ENCODE measurements at places on chromosomes 2 and 18.

DNA sequence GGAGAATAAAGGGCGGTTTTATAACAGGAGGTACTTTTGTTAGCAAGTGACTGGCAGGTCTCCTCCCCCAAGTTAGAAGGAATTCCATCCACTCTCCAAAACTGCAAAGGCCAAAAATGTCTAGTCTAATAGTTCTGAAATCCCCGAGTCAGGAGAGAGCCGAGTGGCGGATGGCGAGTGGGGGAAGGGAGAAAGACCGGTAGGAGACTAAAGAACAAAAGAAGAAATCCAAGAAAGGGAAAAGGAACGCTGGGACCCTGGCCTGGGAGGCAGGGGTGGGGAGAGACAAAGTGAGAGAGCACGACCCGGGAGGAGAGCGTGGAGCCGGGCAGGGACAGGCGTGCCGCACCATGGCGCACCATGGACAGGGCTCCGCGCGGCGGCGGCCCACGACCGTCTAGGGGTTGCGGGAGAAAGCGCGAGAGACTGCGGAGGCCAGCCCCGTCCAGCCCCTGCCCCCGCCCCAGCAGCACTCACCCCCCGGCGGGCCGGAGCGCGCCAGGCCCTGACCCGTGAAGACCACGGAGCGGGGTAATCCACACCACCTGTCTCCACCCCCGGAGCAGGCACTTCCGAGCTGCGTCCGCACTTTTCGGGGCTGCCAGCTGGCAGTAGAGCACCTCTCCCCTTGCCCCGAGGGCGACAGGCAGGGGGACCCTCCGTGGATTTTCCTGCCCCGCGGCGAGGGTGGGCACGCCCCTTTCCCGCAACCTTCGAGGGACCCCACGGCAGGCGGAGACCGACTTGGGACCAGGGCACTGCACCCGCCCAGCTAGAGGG lies 1.6 kb downstream of the CDH2 start:
- DNase-seq, result no peak

DNA sequence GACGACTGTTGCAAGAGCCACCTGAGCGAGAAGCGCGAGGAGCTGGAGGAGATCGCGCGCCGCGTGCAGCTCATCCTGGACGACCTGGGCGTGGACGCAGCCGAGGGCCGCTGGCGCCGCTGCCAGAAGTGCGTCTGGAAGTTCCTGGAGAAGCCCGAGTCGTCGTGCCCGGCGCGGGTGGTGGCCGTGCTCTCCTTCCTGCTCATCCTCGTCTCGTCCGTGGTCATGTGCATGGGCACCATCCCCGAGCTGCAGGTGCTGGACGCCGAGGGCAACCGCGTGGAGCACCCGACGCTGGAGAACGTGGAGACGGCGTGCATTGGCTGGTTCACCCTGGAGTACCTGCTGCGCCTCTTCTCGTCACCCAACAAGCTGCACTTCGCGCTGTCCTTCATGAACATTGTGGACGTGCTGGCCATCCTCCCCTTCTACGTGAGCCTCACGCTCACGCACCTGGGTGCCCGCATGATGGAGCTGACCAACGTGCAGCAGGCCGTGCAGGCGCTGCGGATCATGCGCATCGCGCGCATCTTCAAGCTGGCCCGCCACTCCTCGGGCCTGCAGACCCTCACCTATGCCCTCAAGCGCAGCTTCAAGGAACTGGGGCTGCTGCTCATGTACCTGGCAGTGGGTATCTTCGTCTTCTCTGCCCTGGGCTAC lies 1.2 kb downstream of the KCNF1 start:
- no peak for DNase-seq

- DNase-seq, result no peak
Measured at GRCh38 chr2:68767031-68767961, 32.7 kb downstream of the ARHGAP25 start.

- no peak for DNase-seq
Measured at GRCh38 chr2:74944987-74945787, 13.3 kb upstream of the POLE4 start.

DNA sequence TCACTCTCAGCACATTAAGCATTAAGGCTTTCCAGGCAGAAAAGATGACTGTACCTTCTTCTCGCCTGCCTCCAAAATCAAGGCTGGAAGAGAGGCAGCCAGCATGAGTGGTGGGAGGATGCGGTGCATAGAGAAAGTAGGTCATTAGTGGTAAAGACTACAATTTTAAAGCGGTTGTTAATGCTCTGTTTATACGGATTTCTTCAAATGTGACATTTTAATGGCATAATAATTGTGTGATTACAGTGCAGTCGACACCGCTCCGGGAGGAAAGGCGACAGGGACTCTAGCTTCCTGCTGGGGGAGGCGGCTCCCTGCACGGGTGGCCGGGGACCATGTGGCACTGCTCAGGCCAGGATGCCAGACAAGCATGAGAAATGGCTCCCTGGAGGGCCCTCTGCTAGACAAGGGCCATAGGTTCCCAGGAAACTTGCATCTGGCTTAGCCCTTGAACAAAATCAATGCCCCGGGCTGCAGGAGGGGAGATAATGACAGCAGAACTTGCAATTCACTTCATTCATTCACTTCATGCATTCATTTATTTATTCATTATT lies 129.6 kb downstream of the GALNT14 start:
- no peak for DNase-seq

GRCh38 chr2:199861132-199861774 lies 10.3 kb upstream of the FTCDNL1 start:
- DNase-seq, result no peak

GRCh38 chr2:38057651-38058410 lies 18.1 kb downstream of the CYP1B1 start:
- DNase-seq, result no peak

DNA sequence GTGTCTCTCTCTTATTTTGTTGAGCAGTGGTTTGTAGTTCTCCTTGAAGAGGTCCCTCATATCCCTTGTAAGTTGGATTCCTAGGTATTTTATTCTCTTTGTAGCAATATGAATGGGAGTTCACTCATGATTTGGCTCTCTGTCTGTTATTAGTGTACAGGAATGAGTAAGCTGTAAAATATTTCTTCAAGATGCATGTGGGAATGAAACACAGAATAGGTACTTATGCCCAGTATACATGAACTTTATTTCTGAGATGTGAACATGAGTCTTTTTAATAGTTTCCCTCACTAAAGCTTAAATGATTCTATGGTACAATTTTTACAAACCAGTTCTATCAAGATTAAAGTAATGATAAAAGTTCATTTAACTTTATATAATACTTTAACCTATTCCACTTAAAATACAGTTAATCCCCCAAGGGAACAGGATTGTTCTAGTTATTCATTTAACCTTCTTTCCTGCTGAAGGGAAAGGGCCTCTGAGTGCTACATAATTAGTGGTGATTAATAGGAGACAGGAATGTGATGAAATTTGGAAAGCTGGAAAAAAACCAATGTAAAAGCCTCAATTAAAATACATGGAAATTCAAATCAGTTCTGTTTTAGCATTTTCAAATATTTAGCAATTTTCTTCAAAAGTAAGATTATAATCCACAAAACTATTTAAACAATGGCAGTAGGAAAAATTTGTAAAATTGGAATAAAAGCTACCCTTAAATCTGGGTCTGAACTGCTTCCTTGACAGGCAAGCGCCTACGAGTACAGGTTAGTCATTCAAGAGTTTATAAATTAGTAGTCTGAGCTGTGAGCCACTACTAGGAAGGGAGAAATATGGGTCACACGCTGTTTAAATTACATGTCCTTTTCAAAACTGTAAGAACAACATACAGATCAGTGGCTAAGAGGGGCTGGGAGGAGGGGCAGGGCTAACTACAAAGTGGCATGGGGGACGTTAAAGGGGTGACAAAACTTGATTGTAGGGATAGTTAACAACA lies 28.9 kb downstream of the SPIRE1 start:
- DNase-seq, result no peak

DNA sequence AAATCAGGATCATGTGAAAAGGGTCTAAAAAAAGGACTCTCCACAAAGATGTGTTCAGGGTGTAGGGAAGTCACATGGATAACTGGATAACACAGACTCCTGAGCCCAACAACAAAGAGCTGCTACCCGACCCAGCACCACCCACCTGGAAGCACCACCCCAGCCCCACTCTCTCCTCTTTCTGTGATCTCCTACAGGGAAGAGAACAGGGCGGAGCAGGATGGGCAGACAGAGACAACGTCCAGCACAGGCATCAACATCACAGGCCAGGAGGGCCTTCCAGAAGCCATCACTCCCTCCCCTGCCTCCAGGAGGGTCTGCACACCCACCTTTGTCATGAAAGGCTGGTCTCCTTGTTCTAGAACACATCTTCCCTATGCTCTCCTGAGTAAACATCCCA lies 1.3 kb upstream of the CIB4 start:
- no peak for DNase-seq

- no peak for DNase-seq
Measured at GRCh38 chr2:128578406-128579390, 260.0 kb upstream of the HS6ST1 start.

- no peak for DNase-seq
Measured at GRCh38 chr2:138716183-138716582, 64.0 kb downstream of the NXPH2 start.

GRCh38 chr2:62794791-62795190 lies 89.3 kb downstream of the EHBP1 start:
- no peak for DNase-seq

DNA sequence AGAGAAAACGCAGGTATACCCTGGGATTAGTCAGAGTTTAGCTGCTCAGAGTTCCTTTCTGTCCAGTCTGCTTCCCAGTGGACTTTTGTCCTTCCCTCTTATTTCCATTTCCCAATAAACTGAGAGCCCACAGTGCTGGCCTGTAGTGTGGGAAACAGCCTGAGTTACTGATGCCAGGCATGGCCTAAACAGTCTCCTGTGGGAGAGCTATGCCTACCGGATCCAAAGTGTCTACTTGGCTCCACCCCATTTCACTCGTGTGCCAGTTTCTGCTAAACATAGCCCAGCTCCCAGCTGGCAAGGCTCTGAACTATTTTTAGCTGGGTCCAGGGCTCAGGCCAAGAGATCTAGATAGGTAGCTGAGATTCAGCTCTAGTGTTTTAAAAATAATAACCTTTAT lies 15.6 kb upstream of the PPP1CB start:
- DNase-seq, result no peak

DNA sequence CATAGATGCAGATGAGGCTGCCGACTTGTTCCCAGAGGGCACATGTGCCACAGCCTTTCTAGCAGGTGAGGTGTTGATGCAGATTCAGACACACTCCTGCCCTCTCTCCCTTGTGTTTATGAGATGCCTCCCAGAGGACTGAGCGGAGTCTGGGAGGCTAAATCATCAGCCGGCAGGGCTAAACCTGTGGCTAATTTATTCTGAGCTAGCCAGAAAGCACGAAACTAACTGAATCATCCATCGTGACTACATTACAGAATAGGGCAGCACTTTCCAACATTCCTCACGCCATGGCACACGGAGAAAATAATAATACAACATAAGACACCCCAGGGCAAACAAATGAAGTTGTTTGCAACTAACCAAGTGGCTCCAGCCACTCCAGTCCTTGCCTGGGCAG lies 101.7 kb upstream of the FZD7 start:
- DNase-seq, result no peak

GRCh38 chr2:162118166-162119031 lies 33.6 kb downstream of the GCG start:
- no peak for DNase-seq

DNA sequence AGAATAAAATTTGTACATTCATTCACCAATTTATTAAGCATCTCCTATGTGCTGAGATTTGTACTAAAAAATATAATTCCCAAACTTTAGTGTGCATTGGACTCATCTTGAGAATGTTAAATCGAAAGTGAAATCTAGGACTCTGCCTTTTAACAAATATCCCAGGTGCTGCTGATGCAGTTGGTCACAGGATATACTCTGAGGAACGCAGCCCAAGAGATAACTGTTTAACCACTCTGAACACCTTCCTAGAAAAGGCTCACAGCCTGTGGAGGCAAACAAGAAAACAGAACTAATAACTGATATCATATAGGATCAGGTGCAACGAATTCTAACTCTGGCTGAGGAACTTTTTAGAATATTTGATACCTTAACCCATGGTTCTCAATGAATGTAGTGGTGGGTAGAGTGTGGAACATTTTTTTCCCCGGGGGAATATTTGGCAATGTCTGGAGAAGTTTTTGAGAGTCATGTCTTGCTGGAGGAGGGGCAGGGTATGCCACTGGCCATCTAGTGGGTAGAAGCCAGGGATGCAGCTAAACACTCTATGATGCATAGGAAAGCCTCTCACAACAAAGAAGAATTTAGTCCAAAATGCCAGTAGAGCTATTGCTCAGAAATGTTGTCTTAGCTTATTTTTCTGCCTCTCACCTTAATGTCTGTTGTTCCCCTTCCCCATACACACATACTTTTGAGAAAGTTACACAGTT lies 96.5 kb downstream of the EHBP1 start:
- no peak for DNase-seq

DNA sequence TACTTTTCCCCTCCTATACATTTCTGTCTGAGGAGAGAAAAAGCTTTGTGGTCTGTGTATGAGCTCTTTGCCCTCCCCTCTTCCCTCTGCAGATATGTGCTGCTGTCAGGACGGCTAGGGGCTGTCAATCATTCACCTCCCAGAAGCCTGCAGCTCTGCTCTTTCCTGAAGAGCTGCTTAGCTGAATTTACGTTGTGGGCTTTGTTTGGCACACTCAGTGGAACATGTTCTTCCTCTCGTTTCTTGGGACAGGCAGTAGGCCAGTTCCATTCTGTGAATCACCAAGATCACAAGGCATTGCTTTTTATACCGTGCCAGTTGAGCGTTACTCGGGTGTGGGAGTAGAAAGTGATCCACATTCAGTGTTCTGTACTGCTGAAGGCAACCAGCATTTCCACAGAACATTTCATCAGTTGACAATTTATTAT lies 136.7 kb downstream of the LAMA3 start:
- no peak for DNase-seq

- no peak for DNase-seq
Measured at GRCh38 chr2:71785516-71785981, 332.2 kb downstream of the DYSF start.

GRCh38 chr2:60837123-60837522 lies 44.3 kb upstream of the REL start:
- no peak for DNase-seq

GRCh38 chr2:9771481-9772017 lies 71.7 kb upstream of the TAF1B start:
- DNase-seq, result no peak

GRCh38 chr2:96751800-96752199 lies 8.9 kb upstream of the CNNM4 start:
- DNase-seq, result no peak

DNA sequence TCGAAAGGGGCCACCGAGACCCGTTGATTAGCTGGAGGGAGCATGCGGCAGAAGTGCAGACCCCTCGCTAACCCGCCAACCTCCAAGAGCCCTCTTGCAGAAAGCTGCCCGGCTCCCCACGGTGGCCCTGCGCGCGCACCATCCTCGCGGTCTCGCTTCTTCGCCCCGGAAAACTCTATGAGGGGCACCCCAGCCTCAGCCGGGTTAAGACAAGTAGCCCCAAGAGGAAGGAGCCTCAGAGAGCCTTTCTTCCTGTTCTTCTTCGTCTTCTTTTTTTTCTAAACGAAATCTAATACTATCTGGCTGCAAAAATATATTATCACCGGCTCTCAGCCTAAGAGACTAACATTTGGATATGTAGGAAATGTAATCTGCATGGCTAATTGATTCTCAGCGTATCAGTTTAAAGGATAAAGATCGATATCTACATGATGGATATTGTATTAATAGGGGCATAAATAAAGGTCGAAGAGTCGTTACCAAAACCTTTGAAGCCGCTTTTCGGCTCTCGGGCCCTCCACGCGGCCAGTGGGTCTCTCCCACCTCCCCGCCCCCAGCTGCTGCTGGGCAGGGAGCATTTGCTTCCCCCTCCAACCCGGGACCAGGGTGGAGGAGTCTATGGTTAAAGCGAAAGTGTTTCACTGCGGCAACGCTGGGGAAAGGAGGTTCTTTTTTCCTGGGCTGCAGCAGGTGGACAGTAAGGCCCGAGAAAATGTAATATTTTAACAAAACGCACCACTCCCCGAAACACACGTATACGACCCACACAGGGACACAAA lies 6.1 kb upstream of the PAX3 start:
- DNase-seq, result no peak
